Stimulated activated CD4-positive, alpha-beta T cell treated with anti-CD3 and anti-CD28 coated beads, Interleukin-2, amount 100 ng/mL, for 48 hours (primary cell): ENCODE measurements at places on chromosomes 3 and 15.
A peak's percentile ranks its signal among the peaks of the same experiment; 100 is the strongest.

- DNase-seq: no peak
These were observed 268.5 kb downstream of the LRTM1 start for GRCh38 chr3:54659347-54659746.

DNA sequence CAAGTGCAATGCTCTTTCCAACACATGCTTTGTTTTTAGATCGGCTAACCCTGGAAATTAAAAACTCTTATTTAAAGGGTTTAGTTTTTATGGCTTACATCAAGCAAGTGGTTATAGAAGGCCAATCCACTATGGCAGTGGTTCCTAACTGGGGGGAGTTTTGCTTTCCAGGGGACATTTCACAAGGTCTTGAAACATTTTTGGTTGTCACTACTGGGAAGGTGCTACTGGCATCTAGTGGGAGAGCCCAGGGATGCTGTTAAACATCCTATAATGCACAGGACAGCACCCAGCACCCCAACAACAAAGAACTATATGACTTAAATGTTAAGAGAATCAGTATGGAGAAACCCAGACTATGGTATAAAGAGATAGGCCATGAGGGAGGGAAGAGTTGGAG lies 439.0 kb downstream of the NTRK3 start:
- no peak for DNase-seq

DNA sequence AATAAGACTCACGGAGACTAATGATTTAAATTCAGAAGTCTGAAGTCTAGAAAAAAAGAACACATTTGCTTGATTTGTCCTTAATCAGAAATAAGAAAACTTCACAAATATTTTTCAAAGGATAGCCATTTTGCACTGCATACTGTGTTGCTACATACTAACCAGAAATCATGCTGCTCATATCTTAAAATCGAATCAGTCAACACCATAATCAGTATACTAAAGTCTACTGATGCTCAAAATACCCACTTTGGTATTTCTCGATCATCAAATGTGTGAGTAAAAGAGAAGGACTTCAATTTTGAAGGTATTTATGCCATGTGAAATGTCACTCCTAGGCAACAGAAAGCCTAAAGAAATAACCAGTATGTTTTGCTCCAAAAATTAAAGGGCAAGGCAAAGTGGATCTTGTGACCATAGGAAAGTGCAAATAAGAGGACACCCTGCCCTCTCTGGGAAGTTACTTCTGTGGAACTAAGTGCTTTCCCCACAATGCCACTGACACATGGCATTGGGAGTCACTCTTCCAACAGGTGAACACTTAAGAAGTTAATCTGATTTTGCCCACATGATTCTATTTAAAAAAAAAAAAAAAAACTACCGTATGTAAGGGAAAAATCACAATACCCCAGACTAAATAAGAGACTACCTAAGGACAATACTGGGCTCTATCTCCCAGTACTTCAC lies 2.7 kb downstream of the LRIG1 start:
- DNase-seq: no peak

- DNase-seq: peak; percentile 1
These were observed 641 bp downstream of the ACVR2B start for GRCh38 chr3:38454178-38454883.

DNA sequence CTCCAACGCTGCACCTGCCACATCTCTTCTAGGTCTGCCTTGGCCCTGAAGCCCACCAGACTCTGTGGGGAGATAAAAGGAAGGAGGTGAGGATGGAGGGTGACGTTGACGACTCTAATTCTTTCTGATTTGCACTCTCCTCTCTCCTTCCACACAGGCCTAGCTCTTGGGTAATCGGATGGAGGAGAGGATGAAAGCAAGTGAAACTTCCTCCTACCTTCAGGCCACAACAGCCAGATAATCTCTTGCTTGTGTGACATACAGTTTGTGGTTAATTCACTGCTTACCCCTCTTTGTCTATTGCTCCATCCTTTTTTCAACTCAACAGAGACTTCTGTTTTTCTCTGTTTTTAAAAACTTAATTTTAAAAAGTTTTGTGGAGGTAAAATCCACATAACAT lies 208.1 kb downstream of the SV2B start:
- no peak for DNase-seq

DNA sequence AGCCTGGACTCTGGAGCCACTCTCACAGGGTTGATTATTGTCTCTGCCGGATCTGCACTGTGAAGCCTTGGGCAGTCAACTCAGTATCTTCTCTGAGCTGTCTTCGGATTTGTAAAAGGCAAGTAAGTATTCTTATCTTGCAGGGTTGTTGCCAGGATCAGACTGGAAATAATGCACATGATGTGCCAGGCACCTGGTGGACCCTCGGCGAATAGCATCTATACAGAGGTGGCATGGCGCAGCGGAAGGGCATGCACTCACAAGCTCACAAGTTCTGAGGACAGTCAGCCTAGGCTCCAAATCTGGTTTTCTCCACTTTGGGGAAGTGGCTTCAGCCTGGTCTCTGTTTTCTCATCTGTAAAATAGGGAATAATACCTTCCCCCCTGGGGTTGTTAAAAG lies 113.9 kb downstream of the SRGAP3 start:
- no peak for DNase-seq

GRCh38 chr3:167198949-167199600 lies 181.0 kb downstream of the ZBBX start:
- no peak for DNase-seq

DNA sequence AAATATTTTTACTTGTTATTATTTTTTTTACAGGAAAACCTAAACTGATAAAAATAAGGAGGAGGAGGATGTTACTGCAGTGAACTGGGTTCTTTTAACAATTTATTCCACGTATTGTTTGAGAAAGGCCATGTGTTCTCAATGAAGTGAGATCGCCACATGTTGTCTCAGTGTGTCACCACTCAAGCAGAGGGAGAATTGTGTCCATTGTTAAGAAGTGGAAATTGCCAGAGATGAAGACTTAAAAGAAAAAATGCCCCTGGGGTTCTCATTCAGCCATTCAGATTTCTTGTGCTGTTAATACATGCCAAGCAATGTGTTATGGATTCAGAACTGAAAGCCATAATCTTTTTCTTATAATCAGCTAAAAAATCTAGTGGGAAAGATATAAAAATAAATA lies 297.1 kb downstream of the NSUN3 start:
- DNase-seq: no peak

DNA sequence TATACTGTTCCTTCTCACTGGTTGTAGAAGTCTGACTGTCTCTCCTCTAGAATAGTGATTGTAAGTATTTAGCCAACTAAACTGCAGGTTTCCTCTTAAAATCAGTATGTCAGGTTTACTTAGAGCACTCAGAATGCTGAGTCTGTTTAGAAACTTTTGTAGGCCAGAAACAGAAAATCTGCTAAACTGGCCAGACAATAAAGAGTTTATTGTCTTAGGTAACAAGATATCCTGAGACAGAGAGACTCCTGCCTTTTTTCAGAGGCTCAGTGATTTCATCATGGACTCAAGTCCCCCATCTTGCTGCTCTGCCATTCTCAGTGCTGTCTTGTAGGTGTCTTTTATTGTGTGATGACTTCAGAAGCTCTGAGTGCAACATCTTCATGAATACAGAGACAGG lies 279.0 kb downstream of the MFSD1 start:
- no peak for DNase-seq

GRCh38 chr3:104519468-104520227 lies 847.1 kb upstream of the ALCAM start:
- no peak for DNase-seq

DNA sequence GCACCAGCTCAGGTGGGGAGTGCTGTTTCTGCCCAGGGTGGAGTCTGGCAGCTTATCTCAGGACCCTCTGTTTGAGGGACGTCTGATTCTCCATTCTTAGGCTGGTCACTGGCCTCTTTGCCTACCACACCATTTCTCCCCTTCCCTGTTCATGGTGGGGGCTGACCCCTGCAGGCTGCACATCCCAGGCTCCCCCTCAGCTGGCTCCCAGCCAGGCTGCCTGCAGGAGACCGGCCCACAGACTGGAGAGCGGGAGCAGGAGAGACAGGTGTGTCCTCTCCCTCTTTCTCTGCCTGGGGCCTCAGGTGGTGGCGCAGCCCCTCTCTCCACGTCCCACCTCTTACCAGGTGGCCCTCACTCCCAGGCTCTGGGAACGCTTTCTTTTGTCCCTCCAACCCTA lies 60.8 kb downstream of the RAB11A start:
- DNase-seq: no peak

DNA sequence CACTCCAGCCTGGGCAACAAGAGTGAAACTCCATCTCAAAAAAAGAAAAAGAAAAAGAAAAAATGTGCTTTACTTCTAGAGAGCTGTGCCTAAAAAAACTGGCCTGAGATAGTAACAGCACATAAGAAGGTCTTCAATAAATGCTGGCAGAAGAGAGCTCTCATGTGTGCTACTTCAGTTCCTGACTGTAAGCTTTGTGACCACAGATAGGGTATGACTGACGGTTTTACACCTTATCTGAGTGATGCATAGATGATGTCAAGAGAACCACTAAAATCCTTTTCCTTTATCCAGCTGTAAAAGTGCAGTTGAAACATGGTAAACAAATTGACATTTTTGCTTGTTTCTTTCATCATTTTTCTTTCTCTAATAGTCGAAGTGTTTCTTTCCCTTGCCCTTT lies 127.9 kb downstream of the C3orf70 start:
- DNase-seq: no peak

- DNase-seq: no peak
These were observed 393.1 kb downstream of the PLOD2 start for GRCh38 chr3:145767909-145768308.

- DNase-seq: no peak
These were observed 12.8 kb downstream of the VGLL3 start for GRCh38 chr3:86978111-86978551.

GRCh38 chr15:96049323-96049722 lies 281.2 kb upstream of the NR2F2 start:
- no peak for DNase-seq

DNA sequence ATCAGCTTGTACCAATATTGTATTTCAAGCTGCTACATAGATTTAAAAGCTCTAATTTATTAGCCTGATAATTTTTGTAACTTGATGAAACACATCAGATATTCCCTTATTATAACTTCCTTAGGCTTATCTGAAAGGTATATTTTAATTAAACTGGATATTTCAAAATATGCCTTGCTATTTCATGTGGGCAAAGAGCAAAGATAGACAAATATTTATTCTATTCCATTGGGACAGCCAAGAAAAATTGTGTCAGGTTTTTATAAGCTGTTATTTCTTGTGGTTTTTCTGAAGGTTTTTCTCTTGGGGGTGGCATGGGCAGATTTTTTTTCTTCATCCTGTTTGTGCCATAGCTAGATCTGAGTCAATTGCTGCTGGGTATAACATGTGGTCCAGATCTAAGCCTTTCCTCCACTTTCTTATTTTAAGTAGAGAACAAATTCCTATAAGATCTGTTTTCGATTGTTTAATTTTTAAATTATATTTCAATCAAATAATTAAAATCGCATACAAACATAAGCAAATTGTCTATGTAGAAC lies 249.5 kb downstream of the NAALADL2 start:
- no peak for DNase-seq

- no peak for DNase-seq
These were observed 173.6 kb downstream of the UACA start for GRCh38 chr15:70589728-70590127.

DNA sequence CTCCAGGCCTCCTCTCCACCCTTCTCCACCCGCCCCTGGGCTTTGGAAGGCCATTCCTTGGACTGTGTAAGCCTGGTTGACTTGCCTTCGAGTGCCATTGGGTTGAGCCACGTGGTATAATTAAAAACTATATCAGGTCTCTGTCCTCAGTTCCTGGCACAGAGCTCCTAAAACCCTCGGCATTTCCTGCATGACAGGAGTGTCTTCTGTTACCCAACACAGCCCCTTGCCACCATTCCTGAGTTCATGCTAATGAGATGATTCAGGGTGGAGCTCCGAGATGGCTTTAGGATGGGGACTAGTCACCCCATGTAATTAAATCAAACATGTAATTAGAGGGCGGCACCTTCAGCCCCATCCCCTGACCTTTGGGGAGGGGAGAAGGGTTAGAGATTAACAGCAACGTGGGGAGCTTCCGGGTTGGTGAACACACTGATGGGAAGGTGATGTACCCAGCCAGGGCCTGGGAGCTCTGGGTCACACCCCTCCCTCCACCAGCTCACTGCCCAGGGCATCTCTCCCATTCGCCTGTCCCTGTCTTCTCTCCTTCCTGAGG lies 256.4 kb downstream of the FAM43A start:
- DNase-seq: no peak

GRCh38 chr15:78681281-78682003 lies 40.4 kb upstream of the CHRNB4 start:
- DNase-seq: no peak

GRCh38 chr3:189300345-189300744 lies 128.6 kb downstream of the TPRG1 start:
- no peak for DNase-seq

DNA sequence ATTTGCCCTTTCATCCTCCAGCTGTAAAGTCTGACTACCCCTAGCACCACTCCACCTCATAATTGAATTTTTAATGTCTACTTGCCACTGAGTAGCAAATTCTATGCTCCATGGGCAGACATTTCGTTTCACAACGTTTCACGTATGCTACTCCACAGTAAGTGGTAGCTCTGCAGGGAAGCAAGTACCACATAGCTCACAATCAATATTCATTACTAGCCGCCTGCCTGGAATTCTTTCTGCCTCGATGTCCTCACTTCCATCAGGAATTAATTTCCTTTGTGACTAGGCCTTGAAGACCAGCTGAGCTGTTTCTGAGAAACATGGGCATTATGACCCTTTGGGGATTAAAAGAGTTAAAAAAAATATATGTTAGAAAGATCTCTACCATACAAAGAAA lies 15.3 kb downstream of the NPTN start:
- DNase-seq: no peak

DNA sequence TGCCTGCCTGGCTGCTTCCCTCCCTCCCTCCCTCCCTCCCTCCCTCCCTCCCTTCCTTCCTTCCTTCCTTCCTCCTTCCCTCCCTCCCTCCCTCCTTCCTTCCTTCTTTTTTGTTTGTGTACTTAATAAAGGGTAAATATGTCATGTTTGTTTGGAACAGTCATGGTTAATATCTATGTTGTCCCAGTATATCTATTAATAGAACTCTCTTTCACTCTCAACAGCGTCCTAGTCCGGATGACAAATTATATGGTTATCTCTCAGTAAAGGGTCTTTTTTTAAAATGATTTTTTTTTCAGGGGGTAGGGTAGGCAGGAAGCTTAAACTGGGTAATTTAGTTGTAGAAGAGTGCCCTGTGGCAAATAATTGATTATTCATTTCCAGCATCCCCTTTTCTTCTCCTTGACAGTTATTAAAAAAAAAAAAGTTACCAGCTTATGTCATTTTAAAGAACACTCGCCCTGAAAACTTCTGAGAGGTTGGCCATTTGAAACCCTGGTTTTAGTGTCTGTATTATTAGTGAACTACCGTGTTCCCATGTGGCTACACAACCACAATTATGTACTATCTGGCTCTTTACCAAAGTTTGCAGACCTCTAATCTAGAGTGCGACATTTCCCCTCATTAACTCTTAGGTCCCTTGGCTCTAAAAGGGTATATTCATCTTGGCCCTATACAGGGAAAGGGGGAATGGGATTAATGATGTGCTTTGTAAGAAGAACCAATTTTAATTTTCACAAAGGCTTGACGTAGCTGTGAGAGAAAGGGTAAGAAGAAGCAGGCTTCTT lies 13.7 kb downstream of the TAGLN3 start:
- no peak for DNase-seq
